ENCODE measurements at places on chromosomes 7 and 10.

DNA sequence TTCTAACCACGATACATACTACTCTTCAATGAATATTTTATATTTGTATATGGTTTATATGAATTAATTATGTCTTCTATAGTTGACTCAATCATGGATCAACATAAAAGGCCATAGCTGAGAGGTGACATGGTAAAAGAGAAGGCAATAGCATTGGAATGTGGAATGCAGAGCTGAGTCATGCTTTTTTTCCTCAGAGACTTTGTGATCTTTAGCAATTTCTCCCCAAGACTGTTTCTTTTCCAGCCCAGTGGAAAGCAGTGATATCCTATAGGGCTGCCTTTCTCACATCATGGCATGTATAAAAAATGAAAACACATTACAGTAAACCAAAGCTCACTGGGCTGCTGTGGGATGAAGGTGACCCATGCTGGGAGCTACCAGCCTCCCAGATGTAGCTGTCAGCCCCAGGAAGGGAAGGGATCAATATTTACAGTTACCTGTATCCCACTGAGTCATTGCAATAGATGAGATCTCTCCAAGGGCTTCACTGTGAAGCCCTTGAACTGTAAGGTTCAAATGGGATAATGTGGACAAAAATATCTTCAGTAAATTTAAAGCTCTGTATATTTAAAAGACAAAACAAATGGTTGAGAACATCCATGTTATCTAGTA is 30.2 kb downstream of the SLC39A12 start:
- DNase-seq = peak; percentile 82

- DNase-seq = no peak
Observed at GRCh38 chr7:76346097-76346496, 12.7 kb downstream of the YWHAG start.

DNA sequence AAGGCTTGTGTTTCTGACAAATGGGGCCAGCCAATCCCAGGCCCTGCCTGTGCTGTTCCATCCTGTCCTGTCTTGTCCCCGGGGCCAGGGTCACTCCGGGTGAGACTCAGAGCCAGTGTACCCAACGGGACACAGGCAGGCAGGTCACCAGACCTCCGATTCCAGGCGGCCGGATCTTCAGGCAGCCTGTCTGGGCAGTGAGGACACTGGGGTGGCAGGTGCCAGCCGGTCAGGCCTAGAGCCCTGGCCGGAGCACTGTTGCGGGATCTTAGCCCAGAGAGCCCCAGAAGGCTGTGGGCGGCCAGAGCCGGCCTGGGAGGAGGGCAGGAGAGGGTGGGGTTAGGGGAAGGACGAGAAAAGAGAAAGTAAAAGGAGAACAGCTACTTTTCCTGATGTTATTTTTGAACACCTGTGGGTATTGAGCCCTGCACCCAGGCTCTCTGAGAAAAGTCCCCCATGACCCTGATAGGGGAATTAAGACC is 134.3 kb upstream of the TNRC18 start:
- DNase-seq = peak; percentile 47

DNA sequence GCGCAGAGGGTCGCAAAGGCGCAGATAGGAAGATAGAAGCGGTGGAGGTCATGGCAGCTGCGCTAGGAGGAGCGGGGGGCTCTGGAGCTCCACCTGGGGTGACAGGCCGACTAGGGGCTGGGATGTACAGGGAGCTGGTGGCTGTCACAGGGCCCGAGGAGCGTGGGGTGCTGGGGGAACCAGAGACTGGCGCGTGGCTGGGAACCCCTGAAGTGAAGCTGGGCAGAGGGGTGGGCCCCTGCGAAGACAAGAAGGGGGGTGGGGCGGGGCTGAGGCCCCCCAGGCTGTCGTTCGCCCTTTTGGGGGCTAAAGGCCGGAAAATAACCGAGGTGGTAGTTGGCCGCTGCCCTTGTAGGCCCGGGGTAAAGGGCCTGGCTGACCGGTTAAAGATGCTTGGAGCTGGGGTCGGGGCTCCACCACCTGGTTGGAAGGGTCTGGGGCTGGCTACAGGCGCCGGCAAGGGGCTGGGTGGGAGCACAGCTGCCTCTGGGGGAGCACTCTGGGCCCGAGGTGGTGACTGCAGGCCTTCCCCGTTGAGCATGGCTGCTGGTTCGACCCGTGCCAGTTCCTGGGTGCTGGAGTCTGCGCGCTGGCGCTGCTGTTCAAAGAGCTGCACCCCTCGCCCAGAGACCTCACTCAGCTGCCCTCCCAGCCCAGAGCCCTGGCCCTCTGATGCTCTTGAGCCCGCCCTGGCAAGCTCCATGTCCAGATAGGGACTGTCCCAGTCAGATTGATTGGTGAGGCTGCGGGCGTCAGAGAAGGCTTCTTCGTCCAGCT is 6.8 kb upstream of the MYOZ1 start:
- DNase-seq = no peak

GRCh38 chr7:80907141-80907601 is 11.7 kb downstream of the SEMA3C start:
- DNase-seq = no peak

DNA sequence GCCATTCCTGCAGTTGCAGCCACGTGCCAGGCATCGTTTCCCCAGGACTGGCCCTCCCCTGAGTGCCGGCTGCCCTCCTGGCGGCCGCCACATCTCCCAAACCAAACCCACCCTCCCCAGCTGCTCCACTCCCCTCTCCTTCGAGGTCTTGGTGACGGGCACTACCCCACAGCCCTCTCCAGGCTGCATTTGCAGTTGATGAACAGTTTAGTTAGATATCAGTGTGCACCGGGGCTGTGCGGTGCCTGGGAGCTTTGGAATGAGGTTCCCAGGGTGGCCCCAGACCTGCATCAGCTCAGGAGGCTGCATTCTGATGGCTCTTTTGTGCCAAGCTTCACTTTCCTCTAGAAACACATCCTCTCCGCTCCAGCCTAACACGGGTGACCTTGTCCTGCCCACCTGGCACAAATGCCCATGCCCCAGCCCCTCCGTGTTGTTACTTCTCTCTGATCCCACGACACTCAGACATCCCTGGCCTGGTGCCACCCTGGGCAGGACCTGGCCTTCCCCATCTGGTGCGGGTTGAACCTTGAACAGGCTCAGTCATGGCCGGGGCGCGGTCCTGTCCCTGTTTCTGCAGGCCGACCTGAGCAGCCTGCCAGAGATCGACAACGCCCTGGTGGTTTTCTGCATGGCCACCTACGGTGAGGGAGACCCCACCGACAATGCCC is 14.5 kb downstream of the TMEM120A start:
- no peak for DNase-seq

GRCh38 chr10:43263551-43264343 is 3.1 kb downstream of the RASGEF1A start:
- DNase-seq = no peak

GRCh38 chr7:70178787-70179186 is 580.5 kb downstream of the AUTS2 start:
- DNase-seq = peak; percentile 57

GRCh38 chr10:94038024-94038423 is 44.3 kb downstream of the PLCE1 start:
- peak; percentile 54 for DNase-seq

DNA sequence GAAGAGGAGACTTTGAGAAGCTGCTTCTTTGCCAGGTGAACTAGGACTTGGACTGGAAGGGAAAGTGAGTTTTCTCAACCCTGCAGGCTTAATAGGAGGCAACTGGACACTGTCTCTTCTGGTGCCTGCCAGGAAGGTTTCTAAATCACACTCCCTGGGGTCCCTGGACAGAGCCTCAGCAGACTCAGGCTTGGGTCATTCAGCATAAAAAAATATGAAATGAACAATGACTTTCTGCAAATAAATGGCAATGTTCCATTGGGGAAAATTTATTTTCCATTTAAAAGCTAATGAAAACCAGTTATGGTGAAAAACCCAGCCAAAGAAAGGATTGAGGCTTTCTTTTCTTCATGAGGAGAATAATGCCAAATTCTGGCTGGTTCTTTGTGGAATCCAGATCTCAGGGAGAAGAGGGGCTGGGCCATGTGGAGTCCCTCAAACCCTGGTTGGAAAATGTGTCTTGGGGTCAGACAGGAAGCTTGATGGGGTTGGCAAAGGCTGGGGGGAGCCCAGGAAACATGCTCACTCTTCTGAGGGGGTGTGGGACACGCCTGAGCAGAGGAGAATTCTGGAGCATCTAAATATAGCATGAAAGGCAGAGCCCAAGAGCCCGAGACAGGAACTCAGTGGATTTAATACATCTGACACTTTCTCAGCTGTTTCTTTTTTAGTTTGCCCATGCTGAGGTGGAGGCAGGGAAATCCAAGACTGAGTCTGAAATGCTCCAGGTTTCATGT is 65.2 kb upstream of the EMX2 start:
- peak; percentile 81 for DNase-seq

DNA sequence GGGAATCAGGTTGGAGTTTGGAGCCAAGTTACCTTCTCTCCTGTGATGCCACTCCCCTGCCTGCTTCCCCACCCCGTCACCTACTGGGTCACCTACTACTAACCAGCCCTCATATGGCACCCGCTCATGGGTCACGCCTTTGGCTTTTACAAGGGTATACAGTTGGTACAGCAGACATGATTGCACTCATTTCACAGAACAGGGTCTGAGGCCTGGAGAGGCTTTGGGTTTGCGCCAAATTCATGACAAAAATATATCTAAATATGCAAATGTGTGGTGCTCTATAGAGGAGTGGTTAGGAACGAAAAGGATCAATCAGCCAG is 10.7 kb downstream of the CRYGN start:
- DNase-seq = no peak

DNA sequence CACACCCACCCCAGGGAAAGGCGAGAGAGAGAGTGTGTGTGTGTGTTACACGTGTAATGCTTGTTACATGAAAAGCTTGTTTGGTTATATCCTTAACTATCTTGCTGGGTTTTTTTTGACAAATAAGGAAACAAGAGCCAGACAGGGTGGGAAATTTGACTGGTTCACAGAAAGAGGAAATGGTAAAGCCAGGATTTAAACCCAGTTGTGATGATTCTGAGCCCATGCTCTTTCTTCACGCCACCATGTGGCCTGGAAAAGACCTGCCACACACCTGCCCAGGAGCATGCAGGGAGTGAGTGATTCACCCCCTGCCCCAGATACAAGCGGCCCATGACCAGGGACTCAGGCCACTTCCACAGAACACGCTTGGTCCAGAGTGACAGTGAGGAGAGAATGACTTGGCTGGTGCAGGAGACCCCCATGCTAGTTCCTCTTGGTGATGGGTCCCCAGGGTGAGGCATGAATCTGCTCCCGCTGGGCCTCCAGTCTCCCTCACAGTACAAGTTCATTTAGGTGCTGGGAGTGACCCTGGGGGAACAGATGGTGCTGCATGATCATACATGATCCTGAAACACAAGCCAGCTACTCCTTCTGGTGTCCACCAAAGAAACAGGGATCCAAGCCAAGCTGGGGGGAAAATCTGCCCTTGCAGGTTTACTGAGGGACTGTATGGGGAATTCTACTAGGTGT is 21.0 kb upstream of the EIF5AL1 start:
- DNase-seq = no peak

- DNase-seq = no peak
Observed at GRCh38 chr10:682931-683447, 6.5 kb downstream of the DIP2C start.

- DNase-seq = no peak
Observed at GRCh38 chr7:52944921-52945320, 90.5 kb upstream of the POM121L12 start.

DNA sequence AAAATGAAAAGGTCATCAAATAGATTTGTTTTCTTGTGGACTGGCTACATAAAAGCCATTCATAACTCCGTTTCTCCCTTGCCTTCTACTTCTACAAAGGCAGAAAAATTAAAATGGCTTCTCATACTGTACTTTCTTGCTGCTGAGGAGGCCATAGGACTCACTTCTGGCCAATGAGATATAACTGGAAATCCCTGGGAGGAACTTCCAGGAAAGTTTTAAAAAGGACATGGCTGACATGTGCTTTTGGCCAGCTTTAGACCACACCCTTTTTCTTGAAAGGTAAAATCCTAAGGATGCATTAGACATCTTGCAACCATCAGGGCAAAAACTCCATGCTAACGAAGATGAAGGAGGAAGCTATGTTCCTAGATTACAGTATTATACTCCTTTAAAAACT is 58.5 kb downstream of the PDZD8 start:
- no peak for DNase-seq

- no peak for DNase-seq
Observed at GRCh38 chr10:118544401-118544948, 51.0 kb downstream of the PRLHR start.

GRCh38 chr7:150412016-150412415 is 32.9 kb downstream of the ZNF775 start:
- DNase-seq = no peak

- DNase-seq = no peak
Observed at GRCh38 chr10:66828957-66829356, 96.9 kb upstream of the LRRTM3 start.

DNA sequence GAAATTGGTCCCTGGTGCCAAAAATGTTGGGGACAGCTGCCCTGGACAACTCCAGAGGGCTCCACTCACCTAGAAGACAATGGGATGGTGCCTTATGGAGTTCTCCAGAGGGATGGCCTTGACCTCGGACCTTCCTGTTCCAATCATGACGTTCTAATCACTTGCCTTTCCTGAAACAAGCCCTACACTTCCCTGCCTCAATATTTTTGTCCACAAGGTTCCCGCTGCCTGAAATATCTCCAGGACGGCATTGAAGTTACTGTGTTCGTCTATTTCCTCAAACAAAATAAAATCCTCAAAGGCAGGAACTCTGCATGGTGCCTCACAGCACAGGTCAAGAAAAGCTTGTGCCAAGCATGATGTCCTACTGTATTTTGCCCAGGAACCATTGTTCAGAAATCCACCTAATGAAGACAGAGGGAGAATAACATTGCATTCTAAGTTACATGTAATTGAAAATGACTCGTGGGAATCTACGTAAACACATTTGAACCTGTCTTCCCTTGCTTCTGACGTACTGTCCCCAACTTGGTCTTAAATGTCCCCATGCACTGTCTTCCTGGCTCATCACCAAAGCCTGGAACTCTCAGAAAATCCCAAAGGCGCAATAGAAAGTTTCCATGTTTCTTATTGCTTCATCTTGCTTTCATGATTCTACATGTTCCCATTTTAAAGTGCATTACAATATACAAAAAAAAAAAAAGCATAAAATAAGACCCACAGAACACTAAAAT is 342.3 kb upstream of the NRP1 start:
- no peak for DNase-seq

DNA sequence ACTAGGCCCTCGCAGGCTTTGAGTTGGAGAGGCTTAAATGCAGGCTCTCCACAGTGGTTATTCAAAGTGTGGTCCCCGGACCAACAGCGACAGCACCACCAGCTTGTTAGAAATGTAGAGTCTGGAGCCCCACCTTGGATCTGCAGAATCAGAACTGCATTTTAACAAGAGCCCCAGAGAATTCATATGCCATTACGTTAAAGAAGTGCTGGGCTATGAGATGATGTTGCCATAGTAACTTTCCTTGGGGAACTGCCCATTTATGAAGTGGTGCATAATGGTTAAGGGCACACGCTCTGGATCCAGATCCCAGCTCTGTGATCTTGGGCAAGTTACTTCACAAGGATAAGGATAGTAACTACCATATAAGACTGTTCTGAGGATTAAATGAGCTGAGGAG is 48.9 kb downstream of the ZCCHC24 start:
- DNase-seq = no peak
